ENCODE measurements at places on chromosomes 16 and 17.

DNA sequence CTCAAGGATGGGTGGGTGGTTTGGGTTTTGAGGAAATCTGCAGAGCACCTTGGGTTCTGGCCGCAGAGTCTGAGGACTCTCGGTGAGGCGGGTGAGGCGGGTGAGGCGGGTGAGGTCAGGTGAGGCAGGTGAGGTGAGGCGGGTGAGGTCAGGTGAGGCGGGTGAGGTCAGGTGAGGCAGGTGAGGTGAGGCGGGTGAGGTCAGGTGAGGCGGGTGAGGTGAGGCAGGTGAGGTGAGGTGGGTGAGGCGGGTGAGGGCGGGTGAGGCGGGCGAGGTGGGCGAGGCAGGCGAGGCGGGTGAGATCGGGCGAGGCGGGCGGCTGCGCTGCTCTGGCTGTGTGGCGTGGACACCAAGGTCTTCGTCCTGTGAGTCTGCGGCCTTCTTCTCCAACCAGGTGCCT is 24.1 kb upstream of the RPL13 start:
- no peak for DNase-seq

- no peak for DNase-seq
Observed at GRCh38 chr16:85594978-85595661, 18.0 kb upstream of the GSE1 start.

DNA sequence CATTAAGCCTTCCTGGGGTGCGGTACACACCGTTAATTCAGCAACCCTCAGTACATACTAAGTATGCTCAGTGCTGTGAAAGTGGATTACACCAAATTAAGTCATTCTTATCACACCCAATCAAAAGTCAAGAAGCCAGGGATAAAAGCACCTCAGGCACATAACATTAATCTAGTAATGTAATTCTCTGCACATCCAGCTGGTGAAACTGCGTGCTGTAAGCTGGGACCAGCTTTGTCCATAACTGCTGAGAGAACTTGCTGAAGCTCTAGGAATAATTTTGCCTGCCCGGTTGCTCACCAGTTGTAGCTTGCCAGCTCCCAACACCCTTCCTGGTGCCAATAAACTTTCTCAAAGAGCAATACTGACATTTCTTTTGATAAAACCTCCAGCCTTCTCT is 44.9 kb downstream of the SLC47A1 start:
- no peak for DNase-seq

DNA sequence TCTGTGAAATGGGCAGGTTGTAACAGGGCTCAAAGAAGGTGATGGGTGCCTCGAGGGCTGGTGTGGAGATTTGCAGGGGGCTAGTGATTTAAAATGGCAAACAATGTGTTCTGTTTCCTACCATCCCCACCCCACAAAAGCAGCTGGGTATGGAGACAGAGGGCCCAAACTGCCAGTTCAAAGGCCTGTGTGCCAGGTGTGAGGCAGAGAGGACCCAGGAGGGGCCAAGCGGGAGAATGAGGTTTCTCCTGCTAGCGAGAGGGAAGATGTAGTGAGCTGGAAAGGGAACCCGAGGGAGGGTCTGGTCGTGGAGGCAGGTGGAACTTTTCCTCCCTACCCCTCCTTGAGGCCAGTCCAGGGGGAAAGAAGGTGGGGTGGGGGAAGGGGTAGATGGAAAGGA is 39.4 kb downstream of the LAT start:
- DNase-seq: no peak

GRCh38 chr17:58527949-58528348 is 13.5 kb upstream of the MTMR4 start:
- DNase-seq: no peak

DNA sequence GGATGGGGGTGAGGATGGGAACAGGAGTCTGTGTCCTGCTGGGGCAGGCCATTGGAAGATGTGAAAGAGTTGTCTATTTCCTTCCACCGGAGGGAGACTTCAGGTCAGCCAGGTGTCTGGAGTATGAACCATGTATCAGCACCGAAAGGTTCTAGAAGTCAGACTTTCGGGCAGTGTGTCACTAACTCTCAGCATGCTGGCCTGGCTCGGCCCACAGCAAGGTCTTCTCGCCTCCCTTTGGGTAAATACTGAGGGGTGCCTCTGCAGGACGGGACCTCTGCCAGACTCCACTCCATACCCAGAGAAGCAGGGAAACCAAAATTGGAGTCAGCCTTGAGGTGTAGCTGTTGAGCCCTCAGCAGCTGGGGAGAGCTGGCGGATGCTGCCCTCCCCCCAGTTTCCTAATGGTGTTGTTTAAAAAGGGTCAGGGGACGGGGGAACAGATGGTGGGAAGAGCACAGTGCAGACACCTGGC is 507 bp downstream of the CIITA start:
- DNase-seq: no peak

DNA sequence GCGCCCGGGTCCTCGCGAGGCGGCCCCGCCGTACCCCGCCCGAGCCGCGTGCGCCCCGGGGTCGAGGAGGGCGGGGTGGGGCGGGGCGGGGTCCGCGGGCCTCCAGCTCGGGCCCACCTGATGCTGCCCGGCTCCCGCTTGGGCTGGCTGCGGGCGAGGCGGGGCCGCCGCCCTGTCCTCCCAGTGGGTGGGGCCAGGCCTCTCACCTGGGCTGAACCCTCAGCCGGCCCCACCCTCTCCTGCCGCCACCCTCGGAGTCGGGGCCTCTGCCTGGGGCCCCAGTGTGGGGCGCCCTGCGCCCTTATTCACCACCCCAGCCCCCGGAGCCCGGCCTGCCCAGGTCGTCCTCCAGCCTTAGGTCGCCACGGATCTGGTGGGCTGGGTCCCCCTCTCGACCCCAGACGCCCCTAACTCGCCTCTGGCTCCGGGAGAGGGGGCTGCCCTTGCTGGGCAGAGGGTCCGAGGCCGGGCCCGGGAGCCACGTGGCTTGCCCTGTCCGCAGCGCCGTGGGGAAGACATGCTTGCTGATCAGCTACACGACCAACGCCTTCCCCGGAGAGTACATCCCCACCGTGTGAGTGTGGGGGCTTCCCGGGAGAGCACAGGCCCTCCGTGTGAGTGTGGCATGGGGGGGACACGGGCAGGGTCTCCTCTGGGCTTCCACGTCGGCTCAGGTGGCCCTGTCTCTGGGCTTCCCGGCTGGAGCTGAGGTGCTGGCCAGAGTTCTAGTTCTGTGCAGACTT is 578 bp downstream of the RAC3 start:
- DNase-seq: peak; percentile 37

Data from T-cell (primary cell).